ENCODE measurements at places on chromosomes 13 and 19.

DNA sequence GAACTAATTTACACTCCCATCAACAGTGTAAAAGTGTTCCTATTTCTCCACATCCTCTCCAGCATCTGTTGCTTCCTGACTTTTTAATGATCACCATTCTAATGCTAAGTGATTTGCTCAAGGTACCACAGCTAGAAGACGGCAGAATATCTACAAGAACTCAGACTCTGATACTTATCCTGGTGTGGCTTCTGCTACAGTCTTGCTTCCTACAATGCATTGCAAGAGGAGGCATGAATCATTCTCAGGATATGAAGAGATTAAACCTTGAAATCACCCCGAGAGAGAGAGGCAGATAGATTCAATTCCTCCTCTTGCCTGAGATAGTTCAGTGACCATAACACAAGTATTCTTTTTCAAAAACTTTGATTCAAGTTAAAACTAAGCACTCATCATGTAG lies 306.4 kb downstream of the TBC1D4 start:
- no peak for DNase-seq

DNA sequence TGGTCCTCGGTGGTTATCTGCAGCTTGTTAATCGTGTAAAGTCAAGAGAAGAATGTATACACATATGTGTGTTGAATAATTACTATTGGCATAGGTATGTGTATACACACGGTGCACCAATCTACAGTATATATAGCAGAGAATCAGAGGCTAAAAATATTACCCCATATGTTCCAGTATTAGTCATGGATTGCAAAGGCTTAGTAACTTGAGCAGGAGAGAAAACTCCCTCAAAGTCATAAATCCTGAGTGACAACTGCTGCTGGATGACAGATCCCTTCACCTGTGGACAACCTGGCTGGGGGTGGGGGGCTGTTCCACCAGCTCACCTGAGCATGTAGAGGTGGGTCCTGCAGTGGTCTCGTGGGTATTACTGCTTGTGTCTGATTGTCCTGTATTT lies 185.0 kb downstream of the ZNF536 start:
- DNase-seq, result no peak

DNA sequence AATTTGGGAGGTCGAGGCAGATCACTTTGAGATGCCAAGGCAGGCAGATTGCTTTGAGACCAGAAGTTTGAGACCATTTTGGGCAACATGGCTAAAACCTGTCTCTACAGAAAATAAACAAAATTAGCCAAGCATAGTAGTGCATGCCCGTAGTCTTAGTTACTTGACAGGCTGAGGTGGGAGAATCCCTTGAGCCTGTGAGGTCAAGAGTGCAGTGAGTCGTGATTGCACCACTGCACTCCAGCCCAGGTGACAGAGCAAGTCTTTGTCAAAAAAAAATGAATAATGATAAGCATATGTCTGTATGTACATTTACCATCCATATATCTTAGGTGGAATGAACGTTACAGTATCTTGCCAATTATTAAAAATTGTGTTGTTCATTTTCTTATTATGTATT lies 2447.7 kb downstream of the PCDH9 start:
- no peak for DNase-seq

DNA sequence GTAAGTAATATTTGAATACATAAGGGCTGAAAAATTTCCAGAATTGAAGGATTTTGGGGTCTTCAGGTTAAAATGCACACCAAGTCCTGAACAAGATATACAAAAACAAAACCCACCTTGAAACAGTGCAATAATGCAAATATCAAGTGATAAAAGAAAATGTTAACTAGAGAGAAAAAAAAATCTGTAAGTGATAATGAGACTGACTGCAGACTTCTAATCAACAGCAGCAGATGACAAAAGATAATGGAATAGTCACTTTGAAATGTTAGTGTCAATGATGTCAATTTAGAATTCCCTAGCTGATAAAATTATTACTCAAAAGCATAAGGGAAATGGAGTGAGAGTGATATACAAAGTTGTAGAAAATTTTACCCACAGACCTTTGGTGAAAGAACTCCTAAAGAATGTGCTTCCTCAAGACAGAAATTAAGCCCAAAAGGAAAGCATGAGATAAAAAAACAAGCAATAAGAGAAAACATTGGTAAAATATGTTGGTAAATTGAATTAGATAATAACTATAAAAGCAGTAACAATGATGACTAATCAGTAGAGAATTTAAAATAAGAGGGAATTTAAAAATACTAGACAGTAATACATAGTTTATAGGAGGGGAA lies 12.4 kb upstream of the DGKH start:
- DNase-seq, result no peak
